ENCODE measurements at places on chromosomes 1 and 21.

- DNase-seq = no peak
Observed at GRCh38 chr1:77218477-77219165, 609 bp downstream of the PIGK start.

DNA sequence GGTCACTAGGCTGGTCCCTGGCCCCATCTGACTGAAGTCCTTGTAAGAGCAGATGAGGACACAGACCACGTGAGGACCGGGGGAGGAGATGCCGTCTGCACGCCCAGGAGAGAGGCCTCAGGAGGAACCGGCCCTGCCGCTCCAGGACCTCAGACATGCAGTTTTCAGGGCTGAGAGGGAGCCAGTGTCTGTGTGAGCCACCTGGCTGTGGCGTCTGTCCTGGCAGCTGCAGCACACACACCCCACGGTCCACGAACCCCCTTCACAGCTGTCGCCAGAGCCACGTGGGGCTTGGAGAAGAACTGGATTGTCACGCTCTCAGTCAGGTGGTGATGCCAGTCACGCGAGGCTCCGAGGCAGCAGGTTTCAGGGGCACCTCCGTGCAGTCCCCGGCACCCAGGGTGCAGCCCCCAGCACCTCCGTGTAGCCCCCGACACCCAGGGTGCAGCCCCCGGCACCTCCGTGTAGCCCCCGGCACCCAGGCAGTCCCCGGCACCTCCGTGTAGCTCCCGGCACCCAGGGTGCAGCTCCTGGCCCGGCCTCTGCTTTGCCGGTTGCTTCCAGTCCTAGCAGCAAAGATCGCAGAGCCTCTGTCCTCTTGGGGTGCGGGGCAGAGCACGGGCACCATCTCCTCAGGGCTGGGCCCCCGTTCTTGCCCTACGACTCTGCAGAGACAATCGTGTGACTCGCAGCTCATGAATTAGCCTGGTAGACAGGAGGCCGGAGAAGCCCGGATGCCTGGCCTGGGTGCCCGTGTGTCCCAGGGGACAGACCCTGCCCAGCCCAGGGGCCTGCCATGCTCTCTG, 19.0 kb upstream of the SUMO3 start:
- no peak for DNase-seq

DNA sequence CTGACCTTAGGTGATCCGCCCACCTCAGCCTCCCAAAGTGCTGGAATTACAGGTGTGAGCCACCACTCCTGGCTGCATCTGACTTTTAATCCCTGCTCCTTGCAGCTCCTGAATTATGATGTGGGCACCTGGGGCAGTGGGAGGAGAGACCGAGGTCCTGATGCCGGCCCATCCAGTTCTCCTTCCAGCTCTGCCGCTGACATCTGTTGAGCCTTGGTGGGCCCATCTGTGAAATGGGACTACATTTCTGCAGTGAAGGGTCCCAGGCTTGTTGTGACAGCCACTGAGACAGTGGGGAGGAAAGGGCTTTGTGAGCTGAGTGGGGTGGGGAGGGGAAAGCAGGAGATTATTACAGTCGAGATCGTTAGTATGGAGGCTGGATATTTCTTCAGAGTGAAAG, 11.8 kb downstream of the PLA2G2F start:
- no peak for DNase-seq

DNA sequence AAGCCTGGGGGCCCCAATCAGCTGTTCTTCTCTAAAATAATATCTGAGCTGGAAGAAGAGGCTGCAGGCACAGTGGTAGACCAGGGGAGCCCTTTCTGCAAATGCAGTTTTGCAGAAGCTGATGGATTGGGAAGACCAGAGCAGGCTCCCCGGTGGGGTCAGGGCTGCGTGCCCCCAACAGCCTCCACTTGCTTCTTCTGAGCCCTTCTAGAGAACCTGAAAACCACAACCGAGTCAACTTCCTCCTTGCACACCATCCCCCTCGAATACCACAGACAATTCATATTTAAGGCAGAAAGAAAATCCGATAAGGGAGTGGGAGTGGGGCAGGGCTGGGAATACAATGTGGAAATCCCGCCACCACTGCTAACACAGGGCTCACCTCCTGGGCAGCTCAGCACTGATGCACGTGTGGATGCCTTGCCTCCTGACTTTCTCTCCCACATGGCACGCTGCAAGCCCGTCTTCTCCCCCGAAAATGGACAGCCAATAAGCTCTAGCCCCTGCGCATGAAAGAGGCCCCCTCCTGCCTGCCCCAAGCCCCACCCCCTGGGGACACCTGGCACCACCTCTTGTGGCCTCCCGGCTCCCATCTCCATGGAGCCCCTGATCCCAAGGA, 25.4 kb upstream of the ALDH4A1 start:
- DNase-seq = no peak

All from activated CD8-positive, alpha-beta memory T cell treated with anti-CD3 and anti-CD28 coated beads for 48 hours (primary cell).